ENCODE measurements at places on chromosomes 6 and 20.

DNA sequence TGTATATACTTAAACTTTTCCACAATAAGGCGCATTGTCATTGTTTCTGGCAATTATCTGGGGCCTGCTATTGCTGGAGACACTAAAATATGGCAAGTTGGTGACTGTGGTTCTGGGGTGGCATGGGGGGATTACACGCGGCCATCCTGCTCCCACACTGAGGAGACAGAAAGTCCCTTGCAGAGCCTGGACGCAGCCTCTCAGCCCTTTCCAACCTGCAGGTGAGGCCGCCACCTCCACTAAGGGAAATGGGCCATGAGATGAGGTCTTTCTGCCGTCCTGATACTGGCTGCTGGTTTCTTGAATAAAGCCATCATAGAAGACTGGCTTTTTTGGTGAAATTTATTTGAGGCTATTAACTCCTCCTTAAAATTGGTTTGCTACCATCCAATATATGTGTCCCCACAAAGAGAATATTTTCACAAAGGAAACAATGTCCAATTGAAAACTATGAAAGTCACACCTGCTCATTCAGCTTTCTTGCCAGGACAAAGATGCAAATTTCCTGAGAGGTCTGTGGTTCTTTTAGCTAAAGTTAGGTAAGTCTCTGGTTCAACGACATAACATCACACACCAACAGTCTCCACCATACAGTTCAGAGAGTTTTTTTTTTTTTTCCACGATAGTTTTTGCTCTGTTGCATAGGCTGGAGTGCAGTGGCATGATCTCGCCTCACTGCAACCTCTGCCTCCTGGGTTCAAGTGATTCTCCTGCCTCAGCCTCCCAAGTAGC, 13.0 kb downstream of the TXNDC5 start:
- no peak for DNase-seq

DNA sequence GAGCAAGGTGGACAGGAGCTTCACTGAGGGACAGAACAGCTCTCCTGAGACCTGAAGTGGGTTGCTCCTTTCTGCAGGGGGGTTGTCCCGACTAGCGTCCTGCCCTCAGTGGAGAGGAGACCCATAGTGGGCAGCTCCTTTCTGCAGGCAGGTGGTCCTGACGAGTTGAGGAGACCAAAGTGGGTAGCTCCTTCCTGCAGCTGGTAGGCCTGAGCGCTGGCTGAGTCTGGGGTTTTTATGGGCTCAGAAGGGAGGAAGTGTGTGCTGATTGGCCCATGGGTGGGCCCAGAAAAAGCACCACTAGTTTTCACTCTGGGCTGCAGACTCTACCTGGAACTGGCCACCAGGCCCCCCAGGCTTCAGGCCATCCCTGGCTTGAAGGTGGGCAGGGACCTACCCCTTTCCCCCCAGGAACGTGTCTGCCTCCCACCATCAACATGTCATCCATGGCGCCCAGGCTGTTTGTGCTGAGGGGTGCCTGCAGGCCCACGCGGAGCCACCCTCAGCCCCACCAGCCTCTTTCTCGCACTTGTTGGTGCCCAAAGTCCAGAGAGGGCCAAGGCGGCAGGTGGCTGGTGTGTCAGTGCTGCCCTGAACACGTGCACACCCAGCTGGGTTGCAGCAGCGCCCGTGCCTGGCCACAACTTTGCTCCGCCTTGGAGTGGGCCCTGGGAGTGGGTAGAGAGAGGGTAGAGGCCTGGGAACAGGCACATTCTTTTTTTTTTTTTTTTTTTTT, 1.6 kb upstream of the DEK start:
- DNase-seq = no peak

DNA sequence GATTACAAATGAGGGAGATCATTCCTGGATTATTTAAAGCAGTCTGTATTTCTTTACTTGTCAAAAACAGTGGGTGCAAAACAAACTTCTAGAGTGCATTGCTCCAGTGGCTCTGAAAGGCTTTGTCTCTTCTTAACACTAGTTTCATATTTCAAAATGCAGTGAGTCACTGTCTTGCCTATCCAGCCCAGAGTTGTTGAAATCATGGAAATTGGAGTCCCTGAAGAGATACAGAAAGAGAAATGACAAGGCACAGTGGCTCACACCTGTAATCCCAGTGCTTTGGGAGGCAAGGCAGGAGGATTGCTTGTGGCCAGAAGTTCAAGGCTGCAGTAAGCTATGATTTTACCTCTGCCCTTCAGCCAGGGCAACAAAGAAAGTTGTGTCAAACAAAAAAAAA, 11.3 kb downstream of the SLC2A12 start:
- no peak for DNase-seq

- DNase-seq = no peak
These were observed 77.8 kb downstream of the OR2B2 start for GRCh38 chr6:27834384-27834783.

DNA sequence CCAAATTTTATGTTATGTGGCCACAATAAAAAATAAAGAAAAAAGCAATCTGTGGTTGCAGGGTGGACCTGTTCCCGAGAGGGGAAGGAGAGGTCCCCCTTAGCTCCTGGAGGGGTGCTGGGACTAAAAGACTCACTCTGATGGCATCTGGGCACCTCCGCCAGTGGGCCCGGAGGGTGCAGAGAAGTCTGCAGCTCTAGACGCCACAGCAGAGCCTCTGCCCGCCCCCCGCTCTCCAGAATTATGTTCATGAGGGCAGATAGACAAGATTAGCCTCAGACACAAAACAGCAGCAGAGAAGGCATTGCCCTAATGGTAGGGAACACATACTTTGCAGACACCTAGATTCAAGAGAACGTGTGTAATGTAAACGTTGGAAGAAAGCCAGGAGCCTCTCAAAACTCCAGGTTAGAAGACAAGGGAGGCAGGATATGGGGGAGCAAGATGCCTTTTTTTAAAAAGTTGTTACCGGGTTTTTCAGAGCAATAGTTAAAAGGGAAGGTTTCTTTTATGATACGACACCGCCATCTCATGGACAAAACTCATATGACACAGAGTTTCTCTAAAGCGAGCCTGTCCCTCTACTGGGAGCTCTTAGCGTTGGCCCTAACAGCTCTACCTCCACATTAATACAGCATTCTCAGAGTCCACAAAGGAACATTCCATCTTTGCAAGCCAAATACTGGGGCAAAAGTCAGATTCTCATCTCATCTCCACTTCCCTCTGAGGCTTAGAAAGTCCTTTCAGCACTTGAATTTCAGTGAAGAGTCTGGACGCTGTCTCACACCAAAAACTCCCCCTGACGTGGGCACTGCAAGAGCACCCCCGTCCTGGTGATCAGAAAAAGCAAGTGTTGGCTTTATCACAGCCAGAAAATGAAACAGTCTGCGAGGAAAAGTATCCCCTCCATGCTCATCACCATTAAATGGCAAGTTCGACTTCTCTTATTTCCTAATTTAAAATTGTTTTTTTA, 47.2 kb downstream of the FOXF2 start:
- peak; percentile 80 for DNase-seq

- no peak for DNase-seq
These were observed 115.3 kb upstream of the ESR1 start for GRCh38 chr6:151692216-151692615.

- no peak for DNase-seq
These were observed 26.4 kb downstream of the TRIM27 start for GRCh38 chr6:28897369-28897745.

GRCh38 chr20:34535857-34536256, 19.6 kb downstream of the DYNLRB1 start:
- DNase-seq = no peak

DNA sequence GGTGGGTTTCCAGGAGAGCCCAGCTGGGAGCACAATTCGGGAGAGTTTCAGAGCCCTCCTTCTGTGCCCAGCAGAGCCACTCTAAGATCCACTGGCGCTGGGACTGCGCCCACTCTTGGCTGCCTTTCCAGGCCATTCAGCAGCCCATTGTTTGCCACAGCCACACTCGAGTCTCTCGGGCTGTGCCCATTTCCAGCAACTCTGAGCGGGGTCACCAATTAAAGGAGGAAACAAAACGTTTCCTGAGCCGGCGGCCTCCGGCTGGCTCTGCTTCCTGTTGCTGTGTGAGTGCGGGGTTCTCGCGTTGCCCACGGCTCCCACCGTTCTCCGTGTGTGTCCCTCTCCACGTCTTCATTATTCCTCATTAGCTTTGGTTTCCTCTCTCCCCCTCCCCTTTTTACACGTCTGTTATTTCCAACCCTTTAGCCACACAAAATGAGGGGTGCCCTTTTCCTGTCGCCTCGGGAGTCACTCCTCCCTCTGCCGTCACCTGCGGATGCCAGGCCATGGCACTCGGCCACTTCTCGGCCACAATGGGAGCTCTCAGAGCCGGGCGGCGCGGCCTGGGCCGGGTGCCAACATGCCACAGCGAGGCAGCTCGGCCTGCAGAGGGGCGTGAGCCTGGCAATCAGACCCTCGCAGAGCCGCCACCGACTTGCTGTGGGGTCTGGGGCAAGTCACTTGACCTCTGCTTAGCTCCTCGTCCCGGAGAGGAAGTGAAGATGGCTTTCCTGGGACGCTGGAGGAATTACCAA, 94.3 kb upstream of the NKX2-2 start:
- no peak for DNase-seq

GRCh38 chr6:92647630-92648029, 771.7 kb downstream of the EPHA7 start:
- no peak for DNase-seq

- no peak for DNase-seq
These were observed 15.1 kb downstream of the GATA5 start for GRCh38 chr20:62460678-62461077.

DNA sequence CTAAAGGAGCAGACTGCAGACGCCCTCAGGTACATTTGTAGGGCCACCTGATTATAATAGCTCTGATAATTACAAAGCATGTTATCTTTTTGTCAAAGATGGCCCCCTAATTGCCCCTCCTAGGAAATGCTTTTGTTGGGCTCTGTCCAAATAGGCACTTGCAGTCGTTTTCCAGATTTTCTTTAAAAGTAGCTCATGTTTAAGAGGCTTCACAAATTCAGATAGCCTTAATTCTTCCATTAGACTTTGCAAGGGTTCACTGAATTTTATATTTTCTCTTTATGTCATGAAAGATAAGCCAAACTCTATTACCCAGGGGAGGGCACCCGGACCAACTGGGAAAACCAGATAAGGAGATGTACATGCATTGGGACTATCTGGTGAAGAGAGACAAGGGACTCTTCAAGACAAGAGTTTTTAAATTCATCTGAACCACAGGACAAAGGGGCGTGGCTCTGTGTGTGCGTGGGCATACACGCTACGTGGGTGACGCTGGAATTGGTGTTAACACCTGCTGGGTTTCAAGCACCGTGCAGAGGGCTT, 95.6 kb downstream of the TOX2 start:
- DNase-seq = peak; percentile 67

- no peak for DNase-seq
These were observed 590 bp downstream of the SLCO4A1 start for GRCh38 chr20:62642666-62643520.

- DNase-seq = no peak
These were observed 2.6 kb upstream of the WFDC5 start for GRCh38 chr20:45117581-45117980.

Data from NCI-H526 (cell line).